ENCODE measurements at places on chromosomes 11 and 22.

GRCh38 chr11:11107076-11107723, 245.8 kb downstream of the CSNK2A3 start:
- no peak for DNase-seq

DNA sequence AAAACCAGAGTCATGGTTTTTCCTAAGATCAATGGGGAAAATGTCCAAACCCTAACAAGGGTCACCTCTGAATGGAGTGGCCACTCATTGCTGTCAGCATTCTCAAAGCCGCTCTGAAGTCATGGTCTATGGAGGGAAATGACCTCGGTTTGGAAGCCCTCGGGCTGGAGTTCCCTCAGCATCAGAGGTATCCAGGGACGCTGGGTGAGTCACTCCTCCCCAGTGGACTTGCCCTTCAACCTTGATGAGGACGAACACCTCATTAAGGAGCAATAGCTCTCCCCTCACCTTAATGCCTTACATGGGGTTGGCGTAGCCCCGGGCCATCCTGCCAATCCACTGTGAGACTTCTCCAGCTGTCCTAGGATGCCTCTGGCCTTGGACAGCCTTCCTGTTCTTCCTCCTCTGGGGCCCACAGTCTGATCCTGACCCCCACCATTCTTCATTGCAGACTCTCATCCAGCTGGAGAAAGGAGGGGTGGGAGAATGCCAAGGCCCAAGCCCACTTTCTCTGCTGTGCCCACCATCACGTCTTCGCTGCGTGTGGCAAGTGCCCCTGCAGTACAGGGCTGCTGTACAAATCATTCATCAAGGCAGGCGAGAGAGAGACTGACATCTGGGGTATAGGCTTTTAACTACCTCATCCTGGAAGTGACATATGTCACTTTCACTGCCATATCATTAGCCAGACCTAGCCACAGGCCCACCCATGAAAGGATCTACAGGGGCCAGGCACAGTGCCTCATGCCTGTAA, 25.4 kb upstream of the MYH9 start:
- no peak for DNase-seq

- DNase-seq = no peak
These were observed 8.3 kb upstream of the FGF19 start for GRCh38 chr11:69711822-69712801.

DNA sequence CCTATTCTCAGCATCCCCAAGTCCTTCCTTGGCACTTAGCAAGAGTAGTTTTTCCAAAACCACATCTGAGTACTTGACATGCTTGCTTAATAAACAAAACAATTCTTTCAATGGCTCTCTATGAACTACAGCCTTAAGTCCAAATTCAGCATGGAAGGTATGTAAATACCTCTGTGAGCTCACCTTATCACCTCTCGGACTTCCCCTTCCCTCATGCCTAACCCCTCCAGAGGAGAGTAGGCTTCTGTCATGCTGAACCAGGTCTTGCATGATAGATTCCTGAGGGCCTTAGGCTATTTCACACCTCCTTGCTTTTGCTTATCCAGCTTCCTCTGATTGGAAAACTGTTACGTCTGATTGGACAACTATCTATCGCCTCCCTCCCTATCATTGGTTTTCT, 312.9 kb upstream of the CCDC90B start:
- no peak for DNase-seq

- DNase-seq = no peak
These were observed 81.7 kb upstream of the FAM181B start for GRCh38 chr11:82815406-82815805.

DNA sequence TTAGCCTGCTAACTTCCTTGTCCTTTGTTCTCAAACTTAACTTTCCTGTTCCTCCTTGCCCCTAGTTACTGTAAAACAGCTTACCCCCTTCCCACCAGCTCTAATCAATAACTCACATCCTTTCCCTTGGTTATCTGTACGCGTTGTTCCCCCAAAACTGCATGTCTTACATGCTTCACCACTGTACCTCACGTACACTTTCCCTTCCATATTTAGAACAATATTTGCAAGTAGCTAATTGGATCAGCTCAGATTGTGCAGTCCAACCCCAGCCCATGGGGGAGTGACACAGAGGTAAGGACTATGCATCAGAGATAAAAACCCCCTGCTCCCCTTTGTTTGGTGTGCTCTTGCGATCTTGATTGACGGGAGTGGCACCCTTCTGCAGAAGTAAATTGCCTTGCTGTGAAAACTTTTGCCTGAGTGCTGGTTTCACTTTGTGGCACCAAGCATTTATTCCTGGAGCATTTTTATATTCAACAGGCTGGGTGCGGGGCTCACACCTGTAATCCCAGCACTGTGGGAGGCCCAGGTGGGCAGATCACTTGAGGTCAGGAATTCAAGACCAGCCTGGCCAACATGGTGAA, 30.9 kb downstream of the MIF start:
- no peak for DNase-seq

GRCh38 chr11:1826552-1827094, 8.2 kb upstream of the SYT8 start:
- no peak for DNase-seq

- DNase-seq = peak; percentile 69
These were observed 113.1 kb upstream of the TTC12 start for GRCh38 chr11:113201054-113201818.

- no peak for DNase-seq
These were observed 1.2 kb downstream of the CNIH2 start for GRCh38 chr11:66279092-66279734.

DNA sequence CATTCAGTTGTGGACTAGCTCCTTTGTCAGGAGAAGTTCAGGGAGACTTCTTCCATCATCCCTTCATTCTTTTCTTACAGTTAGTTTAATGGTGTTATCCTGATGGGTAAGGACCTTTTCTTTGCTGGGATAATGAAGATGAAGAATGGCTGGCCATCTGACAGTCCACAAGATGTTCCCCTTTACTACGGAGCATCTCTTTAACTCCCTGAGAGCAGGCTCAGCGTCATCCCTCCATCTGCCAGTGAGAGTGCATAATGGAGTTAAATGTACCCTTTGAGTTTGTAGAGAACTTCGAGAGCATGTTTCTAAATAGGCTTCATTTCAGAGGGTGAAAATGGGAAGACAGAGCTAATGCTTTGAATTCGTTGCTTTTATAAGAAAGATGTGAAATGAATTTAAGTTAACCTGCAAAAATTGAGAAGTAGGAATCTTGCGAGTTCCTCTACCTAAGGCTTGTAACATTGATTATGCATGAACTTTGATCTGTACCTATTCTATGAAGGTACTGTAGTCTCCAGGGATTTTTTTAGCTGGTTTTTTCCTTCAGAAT, 1.7 kb downstream of the EP300 start:
- no peak for DNase-seq

DNA sequence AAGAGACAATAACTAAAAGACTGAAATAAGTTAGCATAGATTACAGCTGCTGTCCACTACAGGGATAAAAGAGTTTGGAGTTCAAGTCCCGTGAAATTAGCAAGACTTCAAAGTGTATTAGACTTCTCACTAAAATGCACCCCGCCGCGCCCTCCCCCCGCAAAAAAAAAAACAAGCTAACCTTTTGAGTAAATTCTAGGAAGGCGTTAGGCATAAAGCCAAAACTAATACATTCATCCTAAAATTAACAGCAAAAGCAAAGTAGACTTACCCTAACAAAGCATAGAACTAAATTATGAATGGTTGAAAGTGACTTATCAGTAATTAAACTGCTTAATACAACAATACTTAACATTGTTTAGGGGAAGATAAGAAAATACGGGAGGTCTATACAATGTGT, 581.0 kb upstream of the CHORDC1 start:
- DNase-seq = no peak

- no peak for DNase-seq
These were observed 89.1 kb upstream of the ISX start for GRCh38 chr22:34976886-34977285.

DNA sequence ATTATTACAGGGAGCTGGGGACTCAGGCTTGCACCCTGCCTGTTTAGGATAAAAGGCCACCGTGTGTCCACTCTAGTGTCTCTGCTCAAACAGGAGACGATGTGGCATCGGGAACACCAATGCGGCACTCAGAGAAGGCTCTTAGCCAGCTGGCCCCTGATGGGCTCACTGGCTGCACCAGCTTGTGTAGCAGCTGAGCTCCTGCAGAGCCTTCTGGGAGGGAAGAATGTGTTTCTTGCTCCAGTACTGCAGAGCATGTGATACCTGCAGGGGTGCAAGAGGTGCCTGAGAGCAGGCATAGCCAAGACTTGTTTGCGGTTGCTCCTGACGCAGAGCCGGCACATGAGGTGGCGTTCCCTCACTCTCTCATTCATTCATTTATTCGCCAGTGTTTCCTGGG, 44.4 kb upstream of the KCNQ1OT1 start:
- no peak for DNase-seq

GRCh38 chr22:32961497-32961896, 96.7 kb downstream of the SYN3 start:
- peak; percentile 27 for DNase-seq
